ENCODE measurements at places on chromosomes 11 and 22. TPM values are rescaled to one million over a fixed set of nuclear protein-coding genes. Genes with fewer than 3 reads are reported as not detected.

Gene CEP164
- total RNA-seq, result 5.7 TPM

Gene MOGAT2
- not detected for total RNA-seq

Gene IL17REL
- not detected for total RNA-seq

DNA sequence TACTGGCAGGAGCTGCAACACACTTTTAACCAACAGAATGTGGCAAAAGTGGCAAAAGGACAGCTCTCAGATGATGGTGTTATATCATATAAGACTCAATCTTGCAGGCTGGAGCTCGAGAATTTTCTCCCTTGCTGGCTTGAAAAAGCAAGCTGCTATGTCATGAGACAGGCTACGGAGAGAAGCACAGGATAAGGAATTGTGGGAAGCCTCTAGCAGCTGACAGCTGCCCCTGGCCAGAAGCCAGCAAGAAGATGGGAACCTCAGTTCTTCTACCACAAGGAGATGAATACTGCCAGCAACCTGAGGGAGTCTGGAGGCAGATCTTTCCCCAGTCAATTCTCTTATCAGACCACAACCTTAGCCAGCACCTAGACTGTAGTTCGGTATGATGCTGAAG, 24.6 kb downstream of the FXYD6 start:
- no peak for DNase-seq

- no peak for DNase-seq
Observed at GRCh38 chr11:102799681-102800340, 1.9 kb upstream of the MMP1 start.

- no peak for DNase-seq
Observed at GRCh38 chr11:36010010-36010740, 66.3 kb downstream of the LDLRAD3 start.

DNA sequence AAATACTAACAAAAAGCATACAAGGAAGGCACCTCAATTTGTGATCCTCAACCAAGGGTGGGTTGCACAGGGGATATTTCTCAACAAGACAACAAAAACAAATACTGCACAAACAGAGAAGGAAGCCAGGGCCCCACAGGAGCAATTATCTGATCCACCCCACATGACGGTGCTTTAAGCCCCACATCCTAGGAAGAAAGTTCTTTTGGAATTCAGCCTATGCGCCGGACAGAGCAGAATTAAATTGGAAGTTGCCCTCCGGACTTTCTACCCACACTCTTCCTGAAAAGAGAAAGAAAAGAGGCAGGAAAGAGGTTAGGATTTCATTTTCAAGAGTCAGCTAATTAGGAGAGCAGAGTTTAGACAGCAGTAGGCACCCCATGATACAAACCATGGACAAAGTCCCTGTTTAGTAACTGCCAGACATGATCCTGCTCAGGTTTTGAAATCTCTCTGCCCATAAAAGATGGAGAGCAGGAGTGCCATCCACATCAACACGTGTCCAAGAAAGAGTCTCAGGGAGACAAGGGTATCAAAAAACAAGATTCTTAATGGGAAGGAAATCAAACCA, 40.6 kb downstream of the OSBP start:
- no peak for DNase-seq

DNA sequence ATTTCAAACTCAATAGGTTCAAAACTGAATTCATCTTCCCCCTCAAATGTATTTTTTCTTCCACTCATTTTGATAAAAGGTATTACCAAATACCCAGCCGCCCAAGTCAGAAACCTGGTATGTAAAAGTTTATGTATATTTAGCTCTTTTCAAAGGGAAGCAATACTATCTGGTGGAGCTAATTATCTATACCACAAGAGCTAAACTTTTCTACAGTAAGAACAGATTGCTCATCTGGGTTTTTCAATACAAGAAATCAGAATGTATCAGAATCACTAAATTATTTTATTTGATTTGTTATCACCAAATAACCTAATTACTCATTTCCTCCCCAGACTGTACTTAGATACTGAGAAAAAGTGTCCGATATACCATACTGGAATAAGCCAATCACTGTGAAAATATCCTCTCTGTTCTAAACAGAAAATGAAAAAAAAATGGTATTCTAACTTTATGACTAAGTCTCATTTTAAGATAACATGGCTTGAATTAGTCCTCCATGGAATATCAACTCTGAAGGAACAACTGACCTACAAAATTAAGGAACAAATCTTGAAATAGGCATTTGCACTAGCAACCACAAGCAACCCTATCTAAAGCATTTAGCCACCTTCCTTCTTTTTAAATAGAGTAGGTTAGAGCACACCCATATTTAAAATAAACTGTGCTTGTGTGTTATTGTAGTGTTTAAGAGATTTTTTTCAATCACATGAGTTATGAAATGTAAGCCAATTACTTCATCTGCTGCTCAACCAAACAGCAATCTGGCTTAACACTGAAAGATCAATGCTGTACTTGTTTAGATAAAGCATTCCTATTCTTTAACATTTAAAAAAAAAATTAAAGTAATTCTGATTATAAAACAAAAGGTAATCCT, 35.0 kb downstream of the RDX start:
- DNase-seq, result no peak

- DNase-seq, result no peak
Observed at GRCh38 chr11:96037405-96037949, 113.6 kb upstream of the MTMR2 start.

DNA sequence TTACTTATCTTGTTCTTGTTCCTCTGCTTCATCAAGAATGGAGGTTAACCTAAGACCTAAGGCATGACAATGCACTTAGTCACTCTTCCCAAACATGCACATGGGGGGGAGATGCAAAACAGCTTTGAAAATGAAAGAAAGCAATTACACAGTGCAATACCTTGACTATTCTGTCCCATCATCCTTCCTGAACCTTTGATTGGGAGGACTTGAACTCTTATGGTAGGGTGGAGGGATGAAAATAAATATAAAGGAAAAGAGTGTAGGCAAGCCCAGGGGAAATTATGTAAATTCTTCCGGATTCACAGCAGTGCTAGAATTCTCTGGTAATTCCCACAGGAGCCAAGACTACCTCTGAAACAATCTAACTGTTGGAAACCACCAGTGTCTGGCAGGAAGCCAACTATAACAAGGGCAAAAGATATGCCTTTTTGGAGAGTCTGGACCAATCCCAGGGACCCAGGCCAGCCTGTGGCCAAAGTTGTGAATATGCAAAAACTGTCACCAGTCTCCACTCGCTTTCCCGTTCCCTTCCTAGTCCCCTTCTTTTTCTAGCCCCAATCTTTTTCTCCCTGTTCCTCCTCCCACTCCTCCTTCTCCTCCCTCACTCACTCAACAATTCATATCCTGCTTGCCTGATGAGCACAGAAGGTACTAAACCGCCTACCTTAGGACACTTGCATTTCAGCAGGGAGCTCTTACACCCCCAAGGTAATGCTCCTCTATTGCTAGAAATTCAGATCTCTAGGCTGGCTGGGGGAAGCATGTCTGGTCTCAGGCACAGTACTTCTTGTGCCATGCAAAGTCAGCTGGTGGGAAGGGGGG, 2.5 kb upstream of the RCN1 start:
- DNase-seq, result no peak

DNA sequence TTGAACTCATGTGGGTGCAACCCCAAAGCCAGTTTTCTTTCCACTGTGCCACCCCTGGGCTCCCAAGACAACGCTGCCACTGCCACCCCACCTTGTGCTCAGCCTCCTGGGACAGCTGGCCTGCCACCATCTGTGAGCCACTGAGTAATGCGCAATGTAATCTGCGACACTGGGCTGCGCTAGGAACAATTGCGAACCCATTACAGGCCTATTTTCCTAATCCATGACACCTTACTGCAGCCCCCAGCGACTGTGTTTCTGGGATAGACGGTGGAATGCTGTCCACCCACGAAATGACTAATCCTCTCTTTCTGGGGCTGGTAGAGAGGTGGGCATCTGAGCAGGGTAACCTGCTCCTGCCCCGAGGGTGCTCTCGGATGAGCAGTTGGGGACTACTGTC, 22.2 kb downstream of the FLRT1 start:
- DNase-seq, result no peak
